ENCODE measurements at places on chromosomes 5 and 9.

- no peak for DNase-seq
Observed at GRCh38 chr9:11374926-11375325, 762.1 kb upstream of the PTPRD start.

DNA sequence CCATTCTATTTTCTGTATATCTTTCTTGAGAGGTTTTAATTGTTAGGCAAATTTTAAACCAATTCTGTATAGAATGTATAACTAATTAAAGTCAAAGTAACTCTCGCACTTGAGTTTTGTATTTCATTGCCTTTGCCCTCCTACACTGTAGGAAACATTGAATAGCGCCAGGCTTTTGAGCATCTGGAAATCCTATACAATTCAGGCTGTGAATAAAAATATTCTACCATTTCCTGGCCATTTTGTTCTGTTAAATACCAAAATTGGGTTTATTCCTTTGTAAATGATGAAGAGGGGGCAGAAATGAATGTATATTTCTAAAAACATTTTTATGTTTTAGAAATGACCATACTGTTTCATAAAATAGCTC, 571.8 kb upstream of the CLINT1 start:
- no peak for DNase-seq

DNA sequence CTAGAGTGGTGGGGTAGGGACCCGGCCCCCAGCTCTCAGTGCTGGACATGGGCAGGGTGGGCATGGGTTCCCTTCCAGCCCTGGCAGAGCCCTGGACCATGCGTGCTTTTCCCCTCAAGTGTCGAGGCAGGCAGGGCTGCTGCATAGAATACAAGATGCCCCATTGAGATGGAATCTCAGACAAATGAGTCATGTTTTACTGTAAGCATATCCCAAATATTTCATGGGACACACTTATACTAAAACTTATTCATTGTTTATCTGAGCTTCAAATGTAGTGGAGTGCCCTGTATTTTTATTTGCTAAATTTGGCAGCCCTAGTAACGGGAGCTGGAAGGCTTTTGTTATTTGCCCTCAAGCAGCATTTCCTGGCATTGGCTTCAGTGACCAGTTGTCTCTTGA, 3.2 kb upstream of the RNU6ATAC start:
- DNase-seq: no peak

DNA sequence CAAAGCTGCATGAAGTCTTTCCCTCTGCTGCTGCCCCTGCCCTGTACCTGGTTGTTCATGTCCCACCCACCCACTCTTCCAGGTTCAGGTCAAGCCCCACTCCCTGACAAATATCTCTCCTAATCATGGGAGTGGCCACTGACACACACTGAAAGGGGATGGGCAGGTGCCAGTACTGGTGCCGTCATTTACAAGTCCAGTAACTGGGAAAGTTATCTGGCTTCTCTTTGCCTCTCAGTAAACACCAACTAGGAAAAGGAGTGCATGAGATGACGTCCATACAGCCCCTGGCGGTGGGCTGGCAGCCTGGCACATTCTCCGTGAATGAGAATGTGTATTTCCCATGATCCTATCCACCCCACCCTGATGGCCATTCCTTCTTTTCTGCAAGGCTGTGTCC, 225.2 kb downstream of the FSTL4 start:
- DNase-seq: no peak

DNA sequence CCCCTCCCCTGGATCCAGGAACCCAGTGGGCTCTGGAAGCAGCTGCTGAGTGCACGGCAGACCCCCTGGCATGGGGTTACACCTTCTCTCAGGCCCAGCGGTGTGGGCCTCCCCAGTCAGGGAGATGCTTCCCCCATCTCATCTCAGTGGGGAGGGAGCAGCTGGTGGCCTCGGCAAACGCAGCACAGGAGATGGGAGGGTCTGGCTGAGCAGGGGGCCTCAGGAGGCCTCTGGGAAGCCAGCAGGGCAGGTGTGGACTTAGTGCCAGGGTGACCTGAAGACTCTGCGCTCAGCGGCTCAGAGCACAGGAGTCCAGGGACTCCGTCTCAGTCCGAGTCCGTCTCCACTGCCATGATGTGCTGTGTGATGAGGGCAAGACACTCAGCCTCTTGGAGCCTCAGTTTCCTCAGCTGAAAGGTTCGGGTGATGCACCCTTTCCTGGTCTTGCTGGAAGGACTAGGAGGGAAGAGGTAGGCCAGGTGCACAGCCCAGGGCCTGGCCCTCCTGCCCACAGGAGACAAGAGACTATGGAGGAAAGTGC, 100.6 kb downstream of the GTF3C4 start:
- no peak for DNase-seq

GRCh38 chr5:53406630-53407316, 73.7 kb upstream of the FST start:
- no peak for DNase-seq

- DNase-seq: no peak
Observed at GRCh38 chr5:129830288-129830687, 74.0 kb upstream of the CHSY3 start.

GRCh38 chr5:36173426-36173825, 21.5 kb downstream of the SKP2 start:
- no peak for DNase-seq

- DNase-seq: no peak
Observed at GRCh38 chr9:113616116-113616515, 152.6 kb downstream of the RGS3 start.

- no peak for DNase-seq
Observed at GRCh38 chr5:171845857-171846256, 60.2 kb downstream of the SMIM23 start.
